AML-193 (cell line): ENCODE measurements at places on chromosomes 12 and 14.
A peak's percentile ranks its signal among the peaks of the same experiment; 100 is the strongest.

DNA sequence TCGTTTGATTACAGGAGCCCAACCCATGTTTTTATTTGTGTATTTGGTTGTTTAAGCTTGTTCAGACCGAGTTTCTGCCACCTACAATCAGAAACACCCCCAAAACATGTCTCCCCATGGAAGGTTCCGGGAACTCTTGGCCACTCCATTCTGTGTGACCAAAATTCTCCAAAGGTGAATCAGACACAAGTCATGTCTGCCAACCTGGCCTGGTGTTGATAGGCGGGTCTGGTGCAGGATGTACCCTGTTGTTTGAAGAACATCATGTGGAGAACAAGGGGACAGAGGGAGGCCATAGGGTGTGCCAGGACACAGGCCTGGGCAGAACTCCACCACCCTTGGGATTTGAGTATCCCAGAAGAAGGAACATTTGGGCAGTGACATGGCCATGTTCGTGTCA, 147.1 kb upstream of the MYL2 start:
- DNase-seq: no peak

DNA sequence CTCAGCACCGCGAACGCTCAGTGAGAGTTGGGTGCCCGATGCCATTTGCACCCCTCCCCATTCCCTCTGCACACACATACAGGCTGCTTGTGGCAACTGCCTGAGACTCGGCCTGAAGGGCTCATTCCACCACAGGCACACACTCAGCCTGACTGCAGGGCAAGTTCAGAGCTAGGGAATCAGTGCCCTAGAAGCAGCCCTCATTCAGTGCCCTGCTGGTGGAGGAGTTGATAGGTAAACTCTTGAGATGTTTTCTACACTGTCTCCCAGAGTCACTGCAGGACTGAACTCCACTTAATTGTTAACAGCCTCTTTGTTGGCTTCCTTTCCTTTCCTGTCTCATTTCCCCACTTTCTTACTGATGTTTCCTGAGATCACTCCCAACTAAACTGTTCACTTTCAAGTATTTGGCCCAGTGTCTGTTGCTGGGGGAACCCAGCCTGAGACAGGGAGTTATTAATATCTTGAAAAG, 16.9 kb downstream of the PPP1R36 start:
- no peak for DNase-seq

DNA sequence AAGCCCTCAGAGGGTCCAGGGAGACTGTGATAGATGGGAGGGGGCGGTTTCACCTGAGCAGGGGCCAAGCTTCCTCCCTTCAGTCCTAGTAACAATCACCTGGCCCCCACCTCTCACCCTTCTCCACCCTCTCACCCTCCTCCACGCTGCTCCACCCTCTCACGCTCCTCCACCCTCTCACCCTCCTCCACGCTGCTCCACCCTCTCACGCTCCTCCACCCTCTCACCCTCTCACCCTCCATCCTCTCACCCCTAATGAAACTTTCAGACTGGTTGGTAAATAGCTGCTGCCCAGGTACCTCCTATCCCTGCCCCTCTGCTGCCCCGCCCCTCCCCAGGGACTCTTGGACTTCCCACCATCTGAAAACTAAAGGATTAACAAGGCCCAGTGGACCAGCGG, 34.2 kb downstream of the NGB start:
- no peak for DNase-seq

DNA sequence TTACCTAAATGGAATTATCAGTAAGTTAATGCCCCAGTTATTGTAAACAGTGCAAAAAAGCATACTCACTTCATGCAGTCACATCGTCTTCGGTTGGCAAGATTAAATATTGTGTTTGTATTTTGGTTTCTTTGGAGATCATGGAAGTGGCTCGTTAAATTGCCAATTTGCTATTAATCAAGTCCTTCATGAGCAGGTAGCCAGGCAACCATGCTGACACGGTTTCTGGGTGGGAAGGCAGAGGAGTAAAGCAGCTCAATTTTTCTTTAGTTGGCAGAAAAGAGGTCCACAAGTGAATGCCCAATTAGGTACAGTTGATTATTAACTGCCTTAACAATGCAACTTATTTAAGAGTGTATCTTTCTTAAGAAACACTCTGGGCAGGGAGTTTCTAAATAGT, 43.9 kb downstream of the PPP4R3A start:
- DNase-seq: no peak

DNA sequence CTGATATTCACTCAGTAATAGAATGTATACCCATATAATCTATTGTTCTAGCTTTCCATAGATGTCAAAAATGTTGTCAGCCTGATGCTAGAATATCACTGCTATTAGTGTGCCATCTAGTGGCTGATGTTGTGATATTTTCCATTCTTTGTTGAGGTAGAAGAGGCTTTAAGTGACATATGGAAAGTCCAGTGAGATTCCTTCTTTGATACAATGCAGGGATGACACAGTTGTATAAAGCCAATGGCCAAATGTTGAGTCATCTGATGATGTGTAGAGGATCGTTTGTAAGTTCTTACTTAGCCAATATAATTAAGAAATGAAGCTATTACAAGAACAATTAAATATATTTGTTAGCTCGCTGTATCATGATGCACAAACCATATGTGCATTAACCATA, 58.1 kb upstream of the PCED1B start:
- peak; percentile 10 for DNase-seq

GRCh38 chr12:18706798-18707197, 31.0 kb downstream of the PLCZ1 start:
- no peak for DNase-seq

DNA sequence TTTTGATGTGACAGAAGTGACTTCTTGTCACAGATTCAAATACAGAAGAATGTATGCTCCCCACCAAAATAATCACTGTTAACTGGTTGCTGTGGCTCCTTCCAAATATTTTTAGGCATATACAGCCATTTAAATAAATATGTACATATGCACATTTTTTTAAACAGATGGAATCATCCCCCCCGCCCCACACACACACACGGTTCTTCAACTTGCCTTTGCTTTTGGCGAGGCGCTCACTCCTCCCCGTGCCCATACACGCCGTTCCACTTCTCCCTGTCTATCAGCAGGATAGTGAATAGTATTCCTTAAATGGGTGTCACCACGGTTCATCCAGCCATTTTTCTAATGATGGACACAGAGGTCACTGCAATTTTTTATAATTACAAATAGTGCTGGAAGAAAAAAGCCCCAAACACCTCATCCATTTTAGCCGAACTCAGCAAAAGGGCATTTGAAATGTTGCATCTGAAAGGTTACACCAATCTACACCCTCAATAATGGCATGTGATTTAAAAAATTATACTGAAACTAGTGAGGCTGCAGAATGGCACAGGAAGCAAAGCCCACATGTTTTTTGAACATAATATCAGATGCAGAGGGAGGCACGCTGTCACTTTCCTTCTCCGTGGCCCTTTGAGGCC, 39.2 kb upstream of the MEG3 start:
- no peak for DNase-seq

- no peak for DNase-seq
Measured at GRCh38 chr12:85805654-85806053, 30.6 kb downstream of the RASSF9 start.

DNA sequence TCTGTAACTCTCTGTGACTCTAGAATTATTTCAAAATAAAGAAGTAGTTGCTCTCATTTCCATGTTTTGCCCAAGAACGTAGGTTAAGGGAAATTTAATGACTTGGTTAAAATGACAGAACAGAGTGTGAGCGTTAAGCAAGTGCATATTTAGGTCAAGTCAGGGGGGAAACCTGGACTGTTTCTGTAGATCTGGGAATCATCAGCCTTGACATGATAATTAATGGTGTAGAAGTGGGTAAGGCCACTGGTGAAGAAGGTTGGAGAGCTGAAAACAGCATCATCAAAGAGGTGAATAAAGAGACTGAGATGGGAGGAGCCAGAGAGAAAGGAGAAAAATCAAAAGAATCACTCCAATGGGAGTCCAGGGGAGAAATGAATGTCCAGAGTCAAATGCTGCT, 49.4 kb upstream of the STK38L start:
- no peak for DNase-seq

DNA sequence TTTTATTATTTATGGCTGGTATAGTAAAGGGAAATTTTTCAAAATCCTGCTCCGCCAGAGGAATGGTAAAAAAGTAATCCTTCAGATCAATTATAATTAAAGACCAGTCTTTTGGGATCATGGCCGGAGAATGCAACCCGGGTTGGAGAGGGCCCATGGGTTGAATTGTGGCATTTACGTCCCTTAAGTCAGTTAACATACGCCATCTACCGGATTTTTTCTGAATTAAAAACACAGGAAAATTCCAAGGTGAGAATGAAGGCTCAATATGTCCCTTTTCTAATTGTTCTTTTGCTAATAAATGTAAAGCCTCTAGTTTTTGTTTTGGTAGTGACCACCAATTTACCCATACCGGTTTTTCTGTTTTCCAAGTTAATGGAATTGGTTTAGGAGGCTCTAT, 602.8 kb downstream of the ALG10 start:
- peak; percentile 27 for DNase-seq

DNA sequence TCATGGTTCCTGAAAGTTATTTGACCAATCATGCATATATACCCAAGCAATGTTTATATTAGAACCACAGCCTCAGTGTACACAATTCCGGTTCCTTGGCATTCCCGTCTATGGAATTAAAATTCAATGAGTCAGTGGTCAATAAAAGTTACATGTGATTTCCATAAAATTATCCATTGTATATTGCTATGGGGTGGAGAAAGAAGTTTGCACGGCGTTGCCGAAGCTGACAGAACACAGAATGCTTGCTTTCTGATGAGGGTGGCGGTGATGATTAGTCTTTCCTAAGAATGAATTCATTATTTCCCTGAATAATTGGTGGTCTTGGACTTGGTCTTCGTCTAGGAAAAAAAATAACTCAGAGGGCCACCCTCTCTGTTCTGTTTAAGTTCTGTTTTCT, 214.1 kb downstream of the ANO2 start:
- no peak for DNase-seq

- no peak for DNase-seq
Measured at GRCh38 chr12:28866715-28867503, 282.2 kb upstream of the FAR2 start.

- no peak for DNase-seq
Measured at GRCh38 chr12:38728894-38729293, 176.5 kb downstream of the CPNE8 start.

- no peak for DNase-seq
Measured at GRCh38 chr12:94973221-94973620, 30.3 kb downstream of the NDUFA12 start.

DNA sequence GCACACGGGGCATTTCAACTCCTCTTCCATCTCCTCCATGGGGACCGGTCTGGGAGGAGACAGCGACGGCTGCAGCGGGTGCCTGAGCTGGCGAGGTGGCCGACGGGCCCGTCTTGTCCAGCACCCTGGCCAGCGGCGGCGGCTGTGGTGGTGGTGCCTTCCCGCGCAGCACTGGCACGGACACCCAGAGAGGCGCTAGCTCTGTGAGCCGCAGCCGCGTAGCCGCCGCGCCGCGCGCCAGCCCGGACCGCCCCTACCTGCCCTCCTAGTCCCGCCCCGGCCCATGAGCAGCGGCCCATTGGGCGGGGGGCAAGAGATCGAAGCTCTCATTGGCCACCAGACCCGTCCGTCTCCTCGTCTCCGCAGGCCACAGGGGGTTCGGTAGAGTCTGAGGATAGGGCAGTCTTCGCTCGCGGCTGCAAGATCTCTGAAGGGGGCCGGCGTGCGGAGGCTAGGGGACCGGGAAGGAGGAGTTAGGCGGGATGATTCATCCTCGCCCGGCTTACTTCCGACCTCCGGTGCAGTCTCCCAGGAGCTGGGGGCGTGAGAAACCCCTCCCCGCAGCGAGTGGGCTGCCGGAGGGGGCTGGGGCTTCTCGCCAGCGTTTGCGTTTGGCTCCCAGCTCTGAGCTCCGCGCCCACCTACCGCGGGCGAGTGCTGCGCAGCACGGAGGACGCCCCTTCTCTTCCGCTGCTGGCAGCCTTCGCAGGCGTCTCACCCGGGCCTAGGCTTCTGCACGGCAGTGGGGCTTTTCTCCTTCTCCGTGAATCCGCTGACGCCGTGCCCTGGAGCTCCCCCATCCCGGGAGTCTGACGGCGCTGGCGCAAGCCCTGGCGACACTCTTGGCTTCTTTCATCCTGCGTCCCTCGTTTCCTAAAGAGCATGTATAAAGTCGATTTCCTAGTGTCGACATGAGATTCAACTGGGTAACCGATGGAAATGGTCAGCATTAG, at the start of gene TRIM9:
TRIM9 (minus strand) TSS at position 205 of the 953 bp plus-strand sequence; CDS start at position 39, 166 bp downstream.
- peak; percentile 81 for DNase-seq

DNA sequence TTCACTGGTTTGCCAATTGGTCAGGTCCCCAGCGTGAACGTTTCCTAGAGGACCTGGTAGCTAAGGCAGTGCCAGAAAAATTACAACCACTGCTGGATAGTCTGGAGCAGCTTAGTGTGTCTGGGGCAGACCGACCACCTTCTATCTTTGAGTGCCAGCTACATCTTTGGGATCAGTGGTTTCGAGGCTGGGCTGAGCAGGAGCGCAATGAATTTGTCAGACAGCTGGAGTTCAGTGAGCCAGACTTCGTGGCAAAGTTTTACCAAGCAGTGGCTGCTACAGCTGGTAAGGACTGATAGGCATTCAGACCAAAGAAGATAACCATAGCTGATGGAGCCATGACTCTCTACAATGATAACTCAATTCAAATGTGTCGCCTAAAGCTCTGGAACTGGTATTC, 2.5 kb downstream of the C14orf119 start:
- no peak for DNase-seq

DNA sequence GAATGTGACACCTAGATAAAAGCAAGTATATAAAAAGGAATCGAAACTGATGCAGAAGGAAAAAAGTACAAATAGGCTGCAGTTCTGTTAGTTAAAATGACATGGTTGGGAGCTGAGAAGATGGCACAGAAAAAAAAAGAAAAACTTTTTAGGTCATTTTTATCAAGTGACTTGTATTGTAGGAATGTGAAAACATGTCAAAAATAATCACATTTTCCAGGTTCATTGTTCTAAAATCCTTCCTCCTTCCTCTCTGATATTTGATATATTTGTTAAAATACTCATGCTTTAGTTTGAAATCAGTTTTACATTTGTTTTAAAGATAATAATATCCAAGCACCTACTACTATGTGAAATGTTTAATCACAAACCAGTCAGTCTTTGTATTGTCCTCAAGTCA, 507.9 kb downstream of the PRKD1 start:
- DNase-seq: no peak

DNA sequence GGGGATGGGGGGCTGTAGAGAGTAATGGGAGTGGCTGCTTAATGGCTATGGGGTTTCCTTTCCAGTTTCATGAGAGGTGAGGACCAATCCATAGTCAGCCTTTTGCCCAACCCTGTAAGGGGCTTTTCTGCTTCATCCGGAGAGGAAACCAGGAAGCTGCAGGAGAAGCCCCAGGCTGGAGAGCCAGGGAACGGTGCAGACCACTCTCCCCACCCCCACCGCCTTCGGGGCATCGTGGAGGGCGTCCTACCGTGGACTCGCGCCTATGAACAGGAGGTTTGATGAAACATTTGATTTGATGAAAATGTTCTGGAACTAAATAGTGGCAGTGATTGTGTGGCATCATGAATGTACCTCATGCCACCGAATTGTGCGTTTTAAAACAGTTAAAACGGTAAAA, 204.3 kb upstream of the DIO3 start:
- DNase-seq: no peak

- DNase-seq: no peak
Measured at GRCh38 chr14:95657454-95657853, 28.8 kb upstream of the TCL1B start.

GRCh38 chr12:67648521-67649260, at the start of gene DYRK2:
Gene DYRK2 (plus strand): TSS chr12:67648745. CDS start chr12:67649134, 389 bp downstream.
- peak; percentile 14 for DNase-seq

GRCh38 chr14:34794941-34795340, 80.2 kb downstream of the BAZ1A start:
- DNase-seq: no peak
